NCI-H2081 (cell line): ENCODE measurements at places on chromosomes 7 and 10.
A peak's percentile ranks its signal among the peaks of the same experiment; 100 is the strongest.

- no peak for DNase-seq
Observed at GRCh38 chr7:146000882-146001281, 115.7 kb upstream of the CNTNAP2 start.

DNA sequence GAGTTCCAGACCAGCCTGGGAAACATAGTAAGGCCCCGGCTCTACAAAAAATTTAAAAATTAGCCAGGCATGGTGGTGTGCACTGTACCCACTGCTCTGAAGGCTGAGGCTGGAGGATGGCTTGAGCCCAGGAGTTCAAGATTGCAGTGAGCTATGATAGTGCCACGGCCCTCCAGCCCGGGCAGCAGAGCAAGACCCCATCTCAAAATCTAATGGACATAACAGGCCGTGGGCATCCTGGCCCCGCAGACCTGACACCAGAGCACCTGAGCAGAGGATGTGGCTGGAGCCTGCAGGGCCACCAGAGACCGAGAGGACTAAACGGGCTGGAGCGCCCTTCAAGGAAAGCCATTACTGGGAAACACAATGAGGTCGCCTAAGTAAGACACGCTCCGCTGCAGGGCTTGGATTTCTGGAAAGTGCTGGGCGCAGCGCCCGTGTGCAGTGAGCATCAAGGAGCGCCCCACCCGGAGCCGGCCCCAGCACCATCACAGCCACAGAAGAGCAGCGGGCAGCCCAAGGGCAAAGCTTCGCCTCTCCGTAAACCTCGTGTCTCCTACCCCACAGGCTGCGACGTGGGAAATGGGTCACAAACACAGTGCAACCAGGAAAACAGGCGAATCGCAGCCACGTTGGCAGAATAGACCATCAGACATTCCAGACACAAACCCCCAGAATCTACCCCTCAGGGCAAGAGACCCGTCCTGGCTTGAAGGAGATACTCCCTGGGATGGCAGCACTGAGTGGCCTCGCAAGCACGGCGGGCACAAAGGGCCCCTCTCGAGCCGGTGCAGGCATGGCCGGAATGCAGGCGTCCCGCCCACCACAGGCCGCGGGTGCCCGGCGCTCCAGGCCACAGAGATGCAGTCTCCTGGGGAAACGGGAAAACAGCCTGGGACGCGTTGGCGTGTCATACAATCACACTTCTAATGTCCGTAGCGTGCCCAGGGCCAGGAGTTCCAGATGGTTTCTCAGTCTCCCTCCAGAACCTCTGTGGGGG is 4.9 kb downstream of the RADIL start:
- DNase-seq = no peak

GRCh38 chr7:64613653-64614052 is 50.8 kb upstream of the ZNF680 start:
- no peak for DNase-seq

- DNase-seq = no peak
Observed at GRCh38 chr10:128541926-128542475, 415.8 kb upstream of the MKI67 start.

DNA sequence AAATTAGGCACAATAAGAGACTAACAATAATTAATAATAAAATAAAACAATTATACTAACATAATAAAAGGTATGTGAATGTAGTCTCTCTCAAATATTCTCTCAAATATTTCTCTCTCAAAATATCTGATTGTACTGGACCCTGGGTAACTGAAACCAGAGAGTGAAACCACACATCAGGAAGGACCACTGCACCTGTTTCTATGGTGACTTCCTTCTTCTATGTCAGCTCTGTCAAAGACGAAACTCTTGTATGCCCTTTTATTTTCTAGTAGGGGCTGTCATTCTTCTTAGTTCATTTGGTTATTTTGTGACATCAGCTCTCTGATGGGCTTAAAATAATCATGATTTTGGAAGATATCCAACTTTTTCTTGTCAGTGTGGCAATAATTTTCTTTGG is 428.0 kb upstream of the TPK1 start:
- no peak for DNase-seq

DNA sequence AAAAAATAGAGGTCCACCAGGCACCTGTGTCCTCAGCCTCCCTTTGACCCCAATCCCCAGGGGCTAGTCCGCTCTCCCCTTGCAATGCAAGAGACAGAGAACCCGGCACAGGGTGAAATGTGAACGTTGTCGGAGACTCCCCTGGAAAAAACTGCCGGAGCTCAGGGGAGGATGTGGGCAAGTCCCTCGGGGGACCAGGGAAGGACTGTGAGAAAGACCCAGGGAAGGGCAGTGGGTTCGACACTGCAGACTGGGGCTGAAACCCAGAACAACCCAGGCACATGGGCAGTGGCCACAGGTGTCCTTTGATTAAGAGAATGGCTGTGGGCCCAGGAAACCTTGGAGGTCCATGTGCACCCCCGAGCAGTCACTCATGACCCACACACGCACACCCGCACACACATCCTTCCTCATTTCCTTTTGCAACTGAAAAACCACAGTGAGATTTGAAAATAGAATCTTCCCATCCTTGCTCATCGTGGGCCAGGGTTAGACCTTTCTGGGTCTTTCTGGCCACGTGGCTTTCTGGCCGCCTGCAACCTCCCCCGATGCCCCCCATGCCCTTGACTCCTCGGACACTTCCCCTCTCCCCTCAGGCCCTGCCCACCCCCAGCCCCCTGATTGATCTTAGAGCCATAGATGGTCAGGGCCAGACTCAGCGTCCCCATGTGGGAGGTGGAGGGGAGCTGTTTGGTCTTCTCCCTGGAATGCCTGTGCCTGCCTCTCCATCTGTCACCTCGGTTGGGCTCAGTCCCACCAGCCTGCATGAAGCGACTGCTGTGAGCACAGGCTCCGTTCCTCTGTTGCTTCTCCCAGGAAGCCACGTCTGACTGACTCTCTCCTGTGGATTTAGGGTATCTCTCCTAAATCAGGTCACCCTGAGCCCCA is 7.9 kb downstream of the LAT2 start:
- no peak for DNase-seq

DNA sequence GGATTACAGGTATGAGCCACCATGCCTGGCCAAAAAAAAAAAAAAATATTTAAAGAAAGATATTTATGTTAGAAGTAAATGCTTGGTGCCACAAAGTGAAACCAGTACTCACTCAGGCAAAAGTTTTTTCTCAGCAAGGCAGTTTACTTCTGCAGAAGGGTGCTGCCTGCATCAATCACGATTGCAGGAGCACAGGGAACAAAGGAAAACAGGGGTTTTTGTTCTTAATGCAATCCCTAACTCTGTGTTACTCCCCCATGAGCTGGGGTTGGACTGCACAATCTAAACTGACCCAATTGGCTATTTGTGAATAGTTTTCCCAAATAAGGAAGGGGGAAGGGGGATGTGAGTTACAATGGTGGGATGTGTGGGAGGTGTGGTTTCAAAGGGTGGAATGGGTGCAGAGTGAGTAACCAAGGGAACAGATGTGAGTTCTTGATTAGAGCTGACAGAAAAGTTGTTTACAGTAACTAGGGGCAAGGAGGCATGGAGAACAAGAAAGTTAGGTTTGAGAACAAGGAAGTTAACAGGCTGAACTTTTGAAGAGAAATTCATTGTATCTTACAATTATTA is 255.4 kb downstream of the TYW1 start:
- DNase-seq = no peak

DNA sequence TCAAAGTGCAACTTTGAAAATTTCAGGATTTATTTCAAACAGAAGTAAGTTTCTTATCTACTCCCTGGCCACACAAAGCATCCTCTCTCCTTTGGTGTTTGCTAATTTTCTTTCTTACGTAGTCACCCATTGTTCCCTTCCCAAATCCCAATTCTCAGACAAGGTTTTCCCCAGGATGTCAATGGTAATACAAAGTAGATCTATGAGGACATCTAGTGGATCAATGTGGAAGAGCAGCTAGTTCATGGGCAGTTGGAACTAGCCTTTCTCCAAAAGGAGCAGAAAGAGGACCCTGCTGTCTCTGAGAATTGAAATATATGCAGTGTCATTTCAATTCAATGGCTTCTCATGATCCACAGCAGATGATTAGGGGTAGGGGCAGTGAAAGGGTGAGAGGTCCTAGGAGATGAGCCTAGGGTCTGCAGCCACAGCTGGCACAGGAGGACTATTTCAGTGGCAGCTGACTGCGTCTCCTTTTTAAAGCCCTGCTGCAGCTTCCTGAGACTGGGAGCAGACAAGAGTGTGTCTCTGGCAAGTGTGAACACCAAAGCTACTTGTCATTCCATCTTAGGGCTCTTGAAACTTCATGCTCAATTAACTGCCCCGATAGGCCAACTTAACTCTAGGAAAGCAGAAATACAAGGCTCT is 632.6 kb downstream of the KCNMA1 start:
- DNase-seq = peak; percentile 39

DNA sequence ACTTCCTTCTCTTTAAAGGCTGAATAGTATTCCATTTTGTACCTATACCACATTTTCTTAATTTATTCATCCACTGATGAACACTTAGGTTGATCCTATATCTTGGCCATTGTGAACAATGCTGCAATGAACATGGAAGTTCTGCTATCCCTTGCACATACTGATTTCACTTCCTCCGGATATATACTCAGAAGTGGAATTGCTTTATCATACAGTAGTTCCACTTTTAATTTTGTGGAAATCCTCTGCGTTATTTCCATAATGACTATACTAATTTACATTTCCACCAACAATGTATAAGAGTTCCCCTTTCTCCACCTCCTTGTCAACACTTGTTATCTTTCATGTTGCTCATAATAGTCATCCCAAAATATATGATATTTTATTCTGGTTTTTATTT is 312.6 kb downstream of the PLXDC2 start:
- no peak for DNase-seq

GRCh38 chr10:77899080-77899477 is 27.5 kb downstream of the DLG5 start:
- no peak for DNase-seq

DNA sequence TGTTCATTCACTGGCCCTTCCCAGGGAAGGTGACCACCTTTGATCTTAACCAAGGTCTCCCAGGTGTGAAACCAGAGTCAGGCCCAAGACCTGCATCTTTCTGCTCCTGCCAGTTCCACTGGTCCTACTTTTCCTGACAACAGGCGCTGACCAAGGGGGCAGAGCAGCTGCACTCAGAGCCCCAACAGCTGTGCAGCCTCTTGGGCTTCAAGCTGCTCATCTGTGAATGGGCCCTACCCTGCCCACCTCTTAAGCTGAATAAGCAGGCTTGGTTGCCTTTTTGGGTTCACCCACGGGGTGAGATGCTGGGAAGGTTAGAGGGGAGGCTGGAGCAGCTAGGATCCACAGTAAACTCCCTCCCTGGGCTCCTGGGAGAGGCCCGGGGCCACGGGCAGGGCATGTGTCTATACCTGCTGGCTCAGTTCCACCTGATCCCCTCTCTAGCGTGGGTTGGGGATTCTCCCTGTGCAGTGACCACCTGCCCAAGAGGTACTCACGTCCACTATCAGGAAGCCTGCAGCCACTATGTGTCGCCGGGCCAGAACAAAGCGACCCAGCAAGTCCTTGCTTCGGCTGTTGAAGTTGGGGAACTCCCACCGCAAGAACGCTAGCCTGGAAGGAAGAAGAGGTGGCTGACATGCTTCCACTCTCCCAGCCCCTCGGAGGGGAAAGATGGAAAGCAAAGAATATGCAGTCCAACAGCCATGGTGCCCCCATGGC is 10.6 kb downstream of the TBRG4 start:
- DNase-seq = no peak

GRCh38 chr7:108001764-108002725 is 916 bp downstream of the LAMB1 start:
- no peak for DNase-seq

GRCh38 chr10:6070660-6071059 is 8.5 kb upstream of the IL2RA start:
- no peak for DNase-seq

GRCh38 chr10:116312548-116312947 is 11.7 kb upstream of the CCDC172 start:
- no peak for DNase-seq

- DNase-seq = no peak
Observed at GRCh38 chr7:121795736-121796135, 77.2 kb upstream of the PTPRZ1 start.

DNA sequence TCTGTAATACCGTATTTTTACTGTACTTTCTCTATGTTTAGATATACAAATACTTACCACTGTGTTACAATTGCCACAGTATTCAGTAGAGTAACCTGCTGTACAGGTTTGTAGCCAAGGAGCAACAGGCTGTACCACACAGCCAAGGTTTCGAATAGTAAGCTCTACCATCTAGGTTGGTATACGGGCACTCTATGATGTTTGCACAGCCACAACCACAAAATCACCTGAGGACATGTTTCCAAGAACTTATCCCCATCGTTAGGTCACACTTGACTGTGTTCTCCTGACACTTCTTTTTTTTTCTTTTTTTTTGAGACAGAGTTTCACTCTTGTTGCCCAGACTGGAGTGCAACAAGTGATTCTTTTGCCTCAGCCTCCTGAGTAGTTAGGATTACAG is 134.6 kb upstream of the TRIM24 start:
- no peak for DNase-seq

DNA sequence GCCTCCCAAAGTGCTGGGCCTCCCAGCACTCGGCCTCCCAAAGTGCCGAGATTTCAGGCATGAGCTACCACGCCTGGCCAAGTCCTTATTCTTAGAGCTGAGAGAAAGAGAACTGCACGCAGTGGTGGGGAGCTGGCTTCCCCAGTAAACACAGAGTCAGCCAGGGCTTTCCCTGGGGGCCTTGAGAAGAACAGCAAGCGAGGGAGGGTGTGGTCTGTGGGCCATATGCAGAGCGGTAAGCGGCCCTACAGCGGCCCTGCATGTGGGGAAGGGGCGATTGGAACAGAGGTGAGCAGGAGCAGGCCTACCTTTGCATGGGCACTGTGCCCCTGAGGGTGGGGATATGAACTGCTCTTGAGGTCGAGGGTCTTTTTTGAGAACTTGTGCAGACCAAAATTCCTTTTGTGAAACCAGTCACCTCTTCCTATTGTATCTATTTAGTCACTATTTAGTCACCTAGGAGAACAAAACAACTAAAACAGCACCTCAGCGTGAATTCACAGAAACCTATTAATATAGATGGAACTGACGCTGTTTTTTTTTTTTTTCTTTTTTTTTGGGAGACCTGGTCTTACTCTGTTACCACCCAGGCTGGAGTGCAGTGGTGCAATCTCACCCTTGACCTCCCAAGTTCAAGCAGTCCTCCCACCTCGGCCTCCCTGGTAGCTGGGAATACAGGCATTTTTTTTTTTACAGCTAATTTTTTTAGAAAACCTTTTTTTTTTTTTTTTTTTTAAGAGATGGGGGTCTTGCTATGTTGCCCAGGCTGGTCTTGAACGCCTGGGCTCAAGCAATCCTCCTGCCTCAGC is 36.9 kb upstream of the SH2D4B start:
- no peak for DNase-seq
